Immature natural killer cell (primary cell): ENCODE measurements at places on chromosomes 4 and X.

- no peaks in the 10 kb centered on the region for H3K27me3 ChIP-seq
- no peak overlapping the region for H3K27ac ChIP-seq
- no peak for DNase-seq
- no peak overlapping the region for H3K4me3 ChIP-seq
Measured at GRCh38 chr4:107492566-107492965, 227.5 kb downstream of the PAPSS1 start.

- no peaks in the 10 kb centered on the region for H3K4me1 ChIP-seq
- no peak overlapping the region for H3K4me3 ChIP-seq
- peaks cover 3% of the 10 kb centered on the region for H3K36me3 ChIP-seq
- DNase-seq, result no peak
- H3K27me3 ChIP-seq, result peaks cover 5% of the 10 kb centered on the region
Measured at GRCh38 chrX:47185241-47185640, 8.4 kb upstream of the UBA1 start.

GRCh38 chr4:178415925-178416324 is 973.7 kb upstream of the AGA start:
- H3K36me3 ChIP-seq, result no peaks in the 10 kb centered on the region
- no peaks in the 10 kb centered on the region for H3K4me1 ChIP-seq
- no peak overlapping the region for H3K27ac ChIP-seq
- DNase-seq, result no peak
- H3K4me3 ChIP-seq, result no peak overlapping the region

DNA sequence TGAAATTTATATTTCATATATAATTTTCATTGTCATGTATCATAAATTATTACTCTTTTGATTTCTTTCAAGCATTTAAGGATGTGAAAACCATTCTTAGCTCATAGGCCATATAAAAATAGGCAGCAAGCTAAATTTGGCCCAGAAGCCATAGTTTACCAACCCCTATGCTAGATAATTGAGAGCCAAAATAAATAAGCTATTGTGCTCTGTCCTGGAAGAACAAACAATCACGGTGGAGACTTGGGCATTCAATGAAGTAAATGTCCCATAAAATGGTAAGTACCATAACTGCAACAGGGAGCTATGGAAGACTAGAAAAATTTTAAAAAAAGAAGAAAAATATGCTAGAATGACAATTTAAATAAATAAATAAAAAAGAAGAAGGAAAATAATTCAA is 60.9 kb upstream of the PACRGL start:
- no peak overlapping the region for H3K4me3 ChIP-seq
- peaks cover 7% of the 10 kb centered on the region for H3K27me3 ChIP-seq
- no peak overlapping the region for H3K27ac ChIP-seq
- DNase-seq, result no peak

DNA sequence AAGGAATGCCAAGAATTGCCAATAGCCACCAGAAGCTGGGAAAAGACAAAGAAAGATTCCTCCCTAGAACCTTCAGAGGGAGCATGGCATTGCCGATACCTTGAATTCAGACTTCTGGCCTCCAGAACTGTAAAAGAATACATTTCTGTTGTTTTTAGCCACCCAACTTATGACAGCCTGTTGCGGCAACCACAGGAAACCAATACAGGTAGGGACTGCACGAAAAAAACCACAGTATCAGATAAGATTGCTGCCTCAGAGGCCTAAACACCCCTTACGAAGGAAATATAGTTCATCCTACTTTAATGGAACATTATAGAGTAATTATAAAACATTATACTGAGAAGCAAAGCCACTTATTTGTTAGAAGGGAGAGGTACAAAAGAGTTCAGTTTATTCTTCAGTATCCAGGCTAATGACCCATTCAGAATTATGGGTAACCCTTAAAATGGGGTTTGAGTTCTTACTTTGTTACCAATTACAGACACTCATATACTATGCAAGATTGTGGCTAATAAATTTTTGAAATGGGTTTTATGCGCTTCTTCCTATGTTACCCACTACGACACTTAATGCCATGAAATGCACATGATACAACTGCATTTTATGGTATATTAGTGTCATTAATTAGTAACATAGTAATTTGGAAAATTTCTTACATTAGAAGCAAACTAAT is 37.4 kb upstream of the SMIM10L2A start:
- H3K36me3 ChIP-seq, result no peaks in the 10 kb centered on the region
- no peak overlapping the region for H3K27ac ChIP-seq
- H3K4me1 ChIP-seq, result peaks cover 32% of the 10 kb centered on the region
- H3K27me3 ChIP-seq, result peaks cover 3% of the 10 kb centered on the region
- H3K4me3 ChIP-seq, result peak overlapping the region; percentile 48
- peak; percentile 37 for DNase-seq

DNA sequence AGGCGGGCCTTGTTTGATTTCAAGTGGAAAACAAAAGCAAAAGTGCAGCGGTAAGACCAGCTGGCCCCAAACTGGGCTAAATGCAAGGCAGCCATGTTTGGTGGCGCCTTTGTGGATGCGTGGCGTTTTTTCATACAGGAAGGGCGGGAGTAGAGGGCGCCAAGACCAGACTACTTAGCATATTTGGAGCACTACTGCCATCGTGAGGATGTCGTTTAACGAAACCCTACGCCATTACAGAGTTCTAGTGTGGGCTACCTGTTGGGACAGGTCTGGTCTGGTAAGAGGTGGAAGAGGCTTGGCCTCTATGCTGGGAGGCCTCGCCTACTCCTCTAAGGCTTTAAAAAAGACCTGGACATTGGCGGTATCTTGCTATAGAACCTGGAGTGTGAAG is 230.7 kb upstream of the STK26 start:
- peaks cover 10% of the 10 kb centered on the region for H3K27me3 ChIP-seq
- peak overlapping the region; percentile 97 for H3K27ac ChIP-seq
- H3K36me3 ChIP-seq, result peaks cover 3% of the 10 kb centered on the region
- peak overlapping the region; percentile 96 for H3K4me3 ChIP-seq
- H3K4me1 ChIP-seq, result peaks cover 16% of the 10 kb centered on the region

DNA sequence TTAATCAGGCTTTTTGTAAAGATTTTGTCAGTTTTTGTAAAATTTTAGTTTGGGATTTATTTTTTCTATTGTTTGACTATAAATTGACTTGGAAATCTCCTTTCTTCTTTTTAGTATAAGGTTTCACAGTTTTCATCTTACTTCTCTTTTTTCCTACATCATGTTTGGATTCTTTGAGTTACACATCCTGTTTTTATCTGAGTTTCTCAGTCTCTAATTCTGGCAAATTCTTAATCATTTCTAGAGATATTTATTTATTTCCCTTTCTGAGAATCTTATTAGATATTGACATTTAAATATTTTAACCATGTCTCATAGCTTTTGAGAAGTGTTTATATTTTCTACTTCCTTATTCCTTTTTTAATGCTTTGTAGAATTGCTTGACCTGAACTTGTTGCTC is 20.7 kb downstream of the USP53 start:
- peaks cover 12% of the 10 kb centered on the region for H3K36me3 ChIP-seq
- H3K27me3 ChIP-seq, result no peaks in the 10 kb centered on the region
- peaks cover 27% of the 10 kb centered on the region for H3K4me1 ChIP-seq
- peak overlapping the region; percentile 38 for H3K27ac ChIP-seq
- DNase-seq, result no peak

DNA sequence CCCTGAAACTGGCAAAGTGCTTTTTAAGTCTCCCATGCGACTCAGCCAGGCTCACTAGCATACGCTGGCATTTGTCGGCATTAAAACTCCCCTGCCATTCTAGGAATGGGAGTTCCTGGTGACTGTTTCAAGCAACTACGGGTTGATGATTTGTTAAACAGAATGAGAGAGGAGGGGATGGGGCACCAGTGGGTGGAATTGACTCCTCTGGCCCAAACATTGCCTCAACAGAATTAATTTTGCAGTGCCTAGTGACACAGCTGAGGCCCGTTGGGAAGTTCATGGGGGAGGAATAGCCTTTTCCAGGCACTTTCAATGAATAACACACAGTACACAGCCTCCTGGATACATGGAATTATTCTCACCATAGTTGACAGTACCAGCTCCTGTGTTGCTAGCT is 30.1 kb downstream of the NEUROG2 start:
- no peak overlapping the region for H3K4me3 ChIP-seq
- no peaks in the 10 kb centered on the region for H3K36me3 ChIP-seq
- no peak overlapping the region for H3K27ac ChIP-seq
- no peak for DNase-seq
- peaks cover 4% of the 10 kb centered on the region for H3K27me3 ChIP-seq

DNA sequence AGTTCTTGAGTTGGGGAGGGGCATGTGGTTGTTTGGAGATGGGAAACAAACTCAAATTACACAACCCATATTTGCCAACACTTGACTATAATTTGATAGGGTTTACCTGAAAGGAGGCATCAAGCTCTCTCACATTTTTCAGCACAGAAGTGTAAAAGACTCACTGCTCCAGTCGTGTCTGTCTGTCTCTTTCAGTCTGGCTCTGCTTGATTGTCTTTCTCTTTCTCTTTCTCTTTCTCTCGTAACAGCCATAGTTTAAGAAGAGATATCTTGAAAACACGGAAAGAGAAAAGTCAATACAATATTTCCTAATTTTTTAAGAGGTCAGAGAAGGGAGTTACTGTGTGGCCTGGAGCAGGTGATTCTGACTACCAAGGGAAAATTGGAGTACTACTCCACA is 413.6 kb upstream of the CXorf51A start:
- H3K27me3 ChIP-seq, result peaks cover 2% of the 10 kb centered on the region
- H3K4me3 ChIP-seq, result no peak overlapping the region
- no peaks in the 10 kb centered on the region for H3K4me1 ChIP-seq
- H3K36me3 ChIP-seq, result no peaks in the 10 kb centered on the region
- no peak overlapping the region for H3K27ac ChIP-seq

DNA sequence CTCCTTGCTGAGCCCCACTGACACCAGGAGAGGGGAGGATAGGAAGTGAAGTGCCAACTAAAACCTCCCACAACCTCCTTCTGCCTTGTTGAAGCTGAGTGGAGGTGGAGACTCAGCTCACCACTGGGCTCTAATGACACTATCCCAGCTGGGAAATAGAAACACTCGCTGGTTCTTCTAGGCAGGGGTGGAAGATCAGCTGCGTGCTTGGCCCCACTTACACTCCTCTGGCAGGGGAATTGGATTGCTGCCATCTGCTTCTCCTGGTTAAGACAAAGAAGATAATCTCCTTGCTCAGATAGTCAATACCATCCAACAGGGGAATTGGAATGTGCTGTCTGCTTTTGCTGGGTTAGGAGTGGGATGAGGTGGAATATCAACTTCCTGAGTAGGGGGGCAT is 392.5 kb downstream of the ZNF674 start:
- H3K36me3 ChIP-seq, result no peaks in the 10 kb centered on the region
- no peaks in the 10 kb centered on the region for H3K4me1 ChIP-seq
- no peak overlapping the region for H3K27ac ChIP-seq

- H3K27me3 ChIP-seq, result no peaks in the 10 kb centered on the region
- H3K4me3 ChIP-seq, result no peak overlapping the region
- DNase-seq, result no peak
- no peak overlapping the region for H3K27ac ChIP-seq
- H3K4me1 ChIP-seq, result no peaks in the 10 kb centered on the region
- no peaks in the 10 kb centered on the region for H3K36me3 ChIP-seq
Measured at GRCh38 chr4:102356562-102357202, 11.4 kb upstream of the SLC39A8 start.

DNA sequence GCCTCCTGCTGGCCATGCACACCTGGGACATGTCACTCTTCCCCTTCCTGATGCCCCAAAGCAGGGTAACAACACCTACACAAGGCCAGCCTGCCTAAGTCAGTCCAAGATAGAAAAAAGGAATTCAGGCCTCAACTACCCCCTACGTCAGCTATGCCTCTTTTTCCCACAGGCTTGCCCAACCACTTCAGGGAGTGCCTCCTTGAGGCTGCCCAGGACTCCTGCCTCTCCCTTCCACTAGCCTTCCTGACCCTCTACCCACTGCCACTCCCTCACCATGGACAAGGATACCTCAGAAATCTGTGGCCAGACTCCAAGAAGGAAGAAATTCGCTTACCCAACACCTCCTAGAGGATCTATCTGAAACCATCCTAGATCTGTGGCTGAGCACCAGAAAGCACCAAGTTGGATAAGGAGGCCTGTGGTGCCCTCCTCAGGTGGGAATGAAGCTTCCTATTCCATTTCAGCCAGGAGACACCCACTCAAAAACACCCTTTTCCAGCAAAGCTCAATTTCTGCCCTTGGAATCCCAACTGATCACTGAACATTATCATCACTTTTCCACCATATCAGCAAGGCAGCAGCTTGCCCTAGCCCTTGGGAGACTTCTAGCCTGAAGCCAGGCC is 1.8 kb downstream of the KDM5C start:
- DNase-seq, result no peak
- peaks cover 56% of the 10 kb centered on the region for H3K4me1 ChIP-seq
- H3K36me3 ChIP-seq, result peaks cover 4% of the 10 kb centered on the region
- peak overlapping the region; percentile 98 for H3K27ac ChIP-seq

DNA sequence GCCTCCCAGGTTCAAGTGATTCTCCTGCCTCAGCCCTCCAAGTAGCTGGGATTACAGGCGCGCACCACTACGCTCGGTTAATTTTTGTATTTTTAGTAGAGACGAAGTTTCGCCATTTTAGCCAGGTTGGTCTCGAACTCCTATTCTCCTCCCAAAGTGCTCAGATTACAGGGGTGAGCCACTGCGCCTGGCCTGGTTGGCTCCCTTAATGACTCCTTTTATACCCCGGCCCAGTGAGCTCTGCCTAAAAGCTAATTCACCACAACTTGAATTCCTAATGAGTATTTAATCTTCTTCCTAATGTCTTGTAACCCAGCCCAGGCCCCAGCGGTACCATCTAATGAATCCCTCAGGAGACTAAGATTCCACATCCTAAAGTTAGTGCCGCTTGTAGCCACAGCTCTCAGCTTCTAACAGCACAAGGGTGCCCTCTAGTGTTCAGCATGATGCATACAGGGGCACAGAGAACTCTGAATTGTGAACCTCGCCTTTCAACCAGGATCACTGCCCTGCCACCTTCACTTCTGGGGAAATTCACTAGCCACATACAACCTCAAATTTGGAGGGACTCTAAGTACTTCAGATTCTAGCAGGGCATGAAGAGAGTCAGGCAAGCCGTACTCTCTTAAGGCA is 89.5 kb downstream of the OR13H1 start:
- no peak overlapping the region for H3K27ac ChIP-seq
- no peaks in the 10 kb centered on the region for H3K4me1 ChIP-seq
- DNase-seq, result peak; percentile 47
- no peaks in the 10 kb centered on the region for H3K27me3 ChIP-seq
- no peaks in the 10 kb centered on the region for H3K36me3 ChIP-seq

DNA sequence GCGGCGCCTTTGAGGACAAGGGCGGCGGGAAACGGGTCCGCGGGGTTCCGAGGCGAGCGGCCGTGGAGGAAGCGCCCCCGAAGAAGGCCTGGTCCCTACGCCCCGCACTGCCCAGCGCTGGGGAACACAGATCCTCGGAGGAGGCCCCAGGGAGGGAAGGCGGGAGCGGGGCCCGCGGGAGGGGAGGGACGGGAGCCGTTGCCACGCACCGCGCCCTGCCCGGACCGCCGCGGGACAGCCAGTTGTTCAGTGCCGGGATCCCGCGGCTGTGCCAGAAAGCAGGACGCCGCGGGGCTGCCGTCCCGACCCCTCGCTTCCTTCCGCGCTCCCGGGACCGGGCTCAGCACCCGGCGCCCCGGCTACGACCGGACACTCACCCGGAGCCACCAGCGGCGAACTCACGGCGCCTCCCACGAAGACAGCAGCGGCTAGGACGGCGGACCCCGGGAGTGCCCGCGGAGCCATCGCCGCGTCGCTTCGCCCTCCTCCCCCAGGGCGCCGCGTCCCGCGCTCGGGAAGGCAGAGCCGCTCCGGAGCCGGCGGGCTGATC is 278 bp downstream of the RELL1 start:
- no peaks in the 10 kb centered on the region for H3K36me3 ChIP-seq
- peaks cover 38% of the 10 kb centered on the region for H3K4me1 ChIP-seq
- peaks cover 16% of the 10 kb centered on the region for H3K27me3 ChIP-seq
- no peak for DNase-seq
